ENCODE measurements at places on chromosomes 11 and 22.

DNA sequence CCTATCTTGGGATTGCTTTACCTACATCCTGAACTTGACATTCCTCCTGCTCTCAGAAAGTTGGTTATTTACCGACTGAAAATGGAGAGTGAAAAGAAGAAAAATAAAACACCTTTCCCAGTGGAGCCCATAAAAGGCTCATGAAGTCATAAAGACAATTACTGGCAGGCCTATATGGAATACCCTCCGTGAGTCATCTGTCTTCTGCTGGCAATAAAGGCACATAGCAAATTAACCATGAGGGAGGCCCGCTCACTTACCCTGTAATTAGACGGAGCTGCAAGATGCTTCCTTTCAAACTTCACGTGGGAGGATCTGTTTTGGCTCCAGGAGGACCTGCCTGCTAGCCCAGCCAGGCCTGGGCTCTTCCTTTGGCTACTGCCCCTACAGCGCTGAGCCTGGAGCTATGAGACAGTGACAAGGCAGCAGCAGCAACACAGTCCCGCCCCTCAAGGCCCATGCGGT, 540.4 kb downstream of the BUD13 start:
- DNase-seq = peak; percentile 30

- no peak for DNase-seq
Measured at GRCh38 chr11:114847306-114847975, 169.1 kb downstream of the NXPE2 start.

GRCh38 chr11:78684377-78684776, 109.7 kb upstream of the NARS2 start:
- DNase-seq = no peak

DNA sequence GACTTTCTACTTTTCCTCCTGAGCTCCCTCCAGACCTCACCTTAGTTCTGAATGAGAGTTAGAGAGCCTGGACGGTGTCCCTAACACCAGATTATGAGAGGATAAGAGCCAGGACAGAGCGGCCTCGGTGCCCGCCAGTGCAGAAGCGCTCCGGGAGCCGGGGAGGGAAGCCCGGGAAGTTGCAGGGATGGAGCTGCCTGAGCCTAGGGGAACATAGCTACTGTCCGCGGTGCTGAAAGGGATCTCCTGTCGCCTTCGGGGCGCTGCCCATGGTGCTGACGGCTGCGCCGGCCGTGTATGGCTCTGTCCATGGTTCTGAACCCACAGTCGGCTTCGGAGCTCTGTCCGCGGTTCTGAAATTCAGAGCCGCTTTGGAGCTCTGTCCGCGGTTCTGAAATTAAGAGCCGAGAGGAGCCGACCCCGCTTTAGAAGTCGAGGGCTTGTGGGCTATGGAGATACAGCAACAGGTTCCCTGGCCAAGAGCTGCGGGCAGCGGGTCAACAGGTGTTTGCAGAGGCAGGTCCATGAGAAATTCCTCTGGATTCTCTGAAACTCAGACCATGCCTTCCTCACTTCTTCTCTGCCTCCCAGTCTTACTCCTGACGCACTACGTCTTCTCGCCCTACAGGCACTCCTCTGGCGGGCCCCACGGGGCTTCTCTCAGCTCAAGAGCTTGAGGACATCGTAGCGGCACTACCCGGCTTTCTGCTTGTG, 814 bp downstream of the NPAS4 start:
- peak; percentile 87 for DNase-seq

GRCh38 chr11:124748481-124749343, 3.3 kb downstream of the VSIG2 start:
- DNase-seq = no peak

DNA sequence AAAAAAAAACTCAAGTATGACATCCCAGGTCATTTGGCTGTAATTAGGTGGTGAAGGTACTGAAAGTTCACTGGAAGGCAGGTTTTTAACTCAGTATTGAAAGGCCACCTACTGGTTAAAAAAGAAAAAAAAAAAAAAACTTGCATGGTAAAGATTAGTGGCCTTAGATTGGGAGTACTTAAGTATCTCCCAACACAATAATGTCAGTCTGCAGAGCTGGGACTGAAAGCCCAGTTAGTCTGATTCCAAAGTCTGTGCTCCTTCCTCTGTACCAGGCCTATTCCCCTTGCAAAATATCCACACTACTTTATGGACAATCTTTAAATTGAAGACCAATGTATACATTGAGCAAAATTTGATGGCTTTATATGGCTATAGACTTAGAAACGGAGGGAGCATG, 85.5 kb downstream of the NOX4 start:
- DNase-seq = peak; percentile 18

GRCh38 chr11:58451585-58451984, 9.5 kb upstream of the OR5B12 start:
- DNase-seq = no peak

DNA sequence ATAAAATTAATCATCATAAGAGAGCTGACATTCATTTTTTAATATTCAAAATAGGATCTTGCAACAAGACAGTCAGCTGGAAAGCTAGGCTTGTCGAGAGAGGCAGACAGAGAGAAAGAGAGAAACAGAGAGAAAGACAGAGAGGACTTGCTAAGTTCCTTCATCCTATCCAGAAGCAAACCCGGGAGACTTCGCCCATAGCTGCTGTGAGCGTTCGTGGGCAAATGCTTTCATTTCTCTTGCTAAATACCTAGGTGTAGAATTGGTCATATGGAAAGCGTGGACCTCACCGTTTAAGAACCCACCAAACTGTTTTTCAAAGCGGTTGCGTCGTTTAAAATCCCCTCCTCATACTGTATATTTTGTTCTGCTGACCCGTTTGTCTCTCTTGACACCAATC, 25.3 kb upstream of the KRTAP5-6 start:
- no peak for DNase-seq

- no peak for DNase-seq
Measured at GRCh38 chr11:65502274-65502554, 3.4 kb downstream of the MALAT1 start.

DNA sequence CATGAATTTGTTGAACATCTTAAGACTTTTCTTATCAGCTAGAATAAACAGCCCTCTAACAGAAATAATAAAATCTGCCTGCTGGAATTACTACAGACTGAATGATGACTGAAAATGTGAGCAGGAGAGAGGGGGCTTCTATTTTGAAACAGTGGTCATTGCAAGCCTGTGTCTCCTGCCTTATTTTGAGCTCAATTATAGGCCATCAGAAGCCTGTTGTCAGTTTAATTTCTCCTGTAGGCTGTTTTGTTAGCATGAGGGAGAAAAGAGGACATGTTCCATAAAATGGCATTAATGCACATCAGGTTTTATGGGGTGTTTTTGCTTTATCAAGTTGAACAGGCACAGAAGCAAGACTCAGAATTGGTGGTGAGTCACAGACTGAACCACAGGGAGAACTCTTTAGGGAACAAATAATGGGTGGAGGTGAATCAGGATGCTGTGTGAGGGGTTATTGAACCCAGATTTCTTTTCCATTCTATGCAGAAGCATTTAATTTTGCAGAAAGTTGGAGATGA, 129.1 kb downstream of the PARVA start:
- DNase-seq = peak; percentile 64

DNA sequence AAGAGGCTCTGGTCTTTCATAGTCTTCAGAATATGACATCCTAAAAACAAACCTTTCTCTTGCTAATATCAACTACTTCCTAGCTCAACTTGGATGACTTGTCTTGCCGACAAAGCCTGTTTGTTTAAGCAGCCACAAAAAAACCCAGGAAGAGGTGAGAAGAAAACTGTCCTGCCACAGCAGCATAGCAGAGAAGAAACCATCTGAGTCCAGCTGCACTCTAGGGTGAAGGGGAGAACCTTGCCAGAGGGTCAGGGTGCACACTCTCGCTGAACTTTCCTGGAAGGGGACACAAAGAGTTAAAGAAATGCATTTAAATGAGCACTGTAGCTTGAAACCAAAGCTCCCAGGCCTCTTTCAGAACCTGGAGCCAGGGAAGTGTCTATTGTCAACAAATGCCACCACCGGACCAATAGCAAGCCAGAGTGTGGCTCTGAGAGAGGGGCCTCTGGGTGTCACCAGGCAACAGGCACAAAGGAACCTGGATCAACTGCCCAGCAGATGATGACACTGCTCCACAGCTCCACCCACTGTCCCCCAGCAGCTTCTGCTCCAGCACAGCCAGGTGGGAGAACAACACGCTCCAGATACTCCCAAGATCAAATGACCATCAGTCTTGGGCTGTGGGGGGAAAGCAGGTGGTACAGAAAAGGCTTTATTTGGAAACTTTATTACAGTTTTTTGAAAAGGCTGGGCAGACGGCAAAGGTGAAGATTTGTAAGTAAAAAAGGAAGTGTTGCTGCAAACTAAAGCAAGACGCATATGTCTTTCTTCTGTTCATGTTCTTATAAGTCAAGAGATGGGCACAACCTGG, 105.7 kb downstream of the RASSF10 start:
- no peak for DNase-seq

DNA sequence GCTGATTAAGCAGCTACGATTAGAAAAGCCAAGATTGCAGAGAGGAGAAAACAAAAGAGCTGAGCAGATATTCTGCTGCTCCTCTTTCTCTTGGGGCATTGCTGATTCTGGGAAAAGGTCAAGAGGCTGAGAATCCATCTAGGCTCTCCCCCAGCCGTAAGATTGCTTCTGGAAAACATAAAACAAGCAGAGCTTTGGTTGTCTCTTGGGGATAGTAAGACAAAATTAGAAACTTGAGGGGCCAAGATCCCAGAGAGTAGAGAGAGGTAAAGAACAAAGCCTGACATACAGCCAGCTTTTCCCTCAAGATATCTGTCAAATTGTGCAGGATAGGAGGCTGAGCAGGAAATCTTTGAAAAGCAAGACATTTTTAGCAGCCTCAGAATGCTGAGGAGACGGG, 158.2 kb downstream of the TTC28 start:
- DNase-seq = no peak

- DNase-seq = peak; percentile 55
Measured at GRCh38 chr11:123020968-123021367, 39.3 kb upstream of the BSX start.

GRCh38 chr11:77710358-77710757, 72.8 kb upstream of the CLNS1A start:
- DNase-seq = no peak

GRCh38 chr11:111526501-111526900, 11.9 kb downstream of the HOATZ start:
- DNase-seq = peak; percentile 75

GRCh38 chr22:40719599-40719998, 40.3 kb downstream of the MCHR1 start:
- DNase-seq = no peak

- peak; percentile 53 for DNase-seq
Measured at GRCh38 chr11:104946907-104947306, 21.5 kb downstream of the CASP4 start.

DNA sequence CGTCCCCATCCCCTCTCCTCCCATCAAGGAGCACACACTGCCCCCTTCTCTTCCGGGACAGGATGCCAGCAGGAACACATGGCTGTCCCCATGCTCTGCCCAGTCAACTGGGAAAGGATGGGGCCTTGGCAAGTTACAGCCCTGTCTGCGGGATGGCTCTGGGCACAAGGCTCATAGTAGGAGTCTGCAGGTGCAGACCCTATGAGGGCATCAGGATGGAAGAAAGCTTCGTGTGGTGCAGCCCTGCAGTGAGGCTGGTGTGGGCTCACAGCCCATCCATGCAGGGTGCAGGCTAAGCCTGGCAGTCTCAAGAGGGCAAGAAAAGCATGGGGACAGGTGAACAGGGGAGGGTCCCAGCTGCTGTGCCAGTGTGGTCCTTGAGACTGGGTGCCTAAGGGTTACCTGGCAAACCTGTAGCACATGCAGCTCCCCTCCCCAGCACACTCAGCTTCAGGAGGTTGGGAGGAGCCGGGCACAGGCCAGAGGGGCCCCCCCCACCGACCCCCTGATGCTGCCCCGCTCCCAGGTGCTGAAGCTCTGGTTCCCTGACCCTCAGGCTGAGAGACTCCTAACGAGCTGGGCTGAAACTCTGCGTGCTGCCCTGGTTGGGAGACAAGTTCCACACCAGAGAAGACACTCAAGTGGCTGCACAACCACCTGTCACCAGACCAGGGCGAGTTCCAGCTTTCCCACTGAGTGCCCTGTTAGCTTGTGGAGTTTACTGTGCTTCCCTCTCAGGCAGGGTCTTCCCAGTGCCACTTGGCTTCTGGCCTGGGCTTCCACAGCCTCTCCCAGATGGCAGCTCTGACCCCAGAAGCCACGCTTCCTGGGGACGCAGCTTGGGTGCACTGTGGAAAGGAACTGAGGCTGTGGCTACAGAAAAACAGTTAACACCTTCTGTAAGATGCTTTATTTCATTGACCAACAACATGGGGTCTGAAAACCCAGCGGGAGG, 3.3 kb upstream of the SCARF2 start:
- no peak for DNase-seq

DNA sequence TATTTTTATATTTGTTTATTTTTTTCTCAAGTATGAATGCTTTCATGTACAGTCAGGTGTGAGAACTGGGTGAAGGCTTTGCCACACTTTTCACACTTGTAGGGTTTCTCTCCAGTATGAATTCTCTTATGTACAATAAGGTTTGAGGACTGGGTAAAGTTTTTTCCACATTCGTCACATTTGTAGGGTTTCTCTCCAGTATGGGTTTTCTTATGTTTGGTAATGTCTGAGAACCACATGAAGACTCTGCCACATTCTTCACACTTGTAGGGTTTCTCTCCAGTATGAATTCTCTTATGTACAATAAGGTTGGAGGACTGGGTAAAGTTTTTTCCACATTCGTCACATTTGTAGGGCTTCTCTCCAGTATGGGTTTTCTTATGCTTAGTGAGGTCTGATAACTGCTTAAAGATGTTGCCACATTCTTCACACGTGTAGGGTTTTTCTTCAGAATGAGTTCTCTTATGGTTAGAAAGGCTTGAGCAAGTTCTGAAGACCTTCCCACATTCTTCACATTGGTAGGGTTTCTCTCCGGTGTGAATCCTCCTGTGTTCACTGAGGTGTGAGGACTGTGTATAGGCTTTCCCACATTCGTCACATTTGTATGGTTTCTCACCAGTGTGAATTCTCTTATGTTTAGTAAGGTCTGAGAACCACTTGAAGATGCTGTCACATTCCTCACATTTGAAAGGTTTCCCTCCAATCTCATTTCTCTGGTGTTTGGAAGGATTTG, 19.7 kb downstream of the ZNF195 start:
- DNase-seq = no peak

DNA sequence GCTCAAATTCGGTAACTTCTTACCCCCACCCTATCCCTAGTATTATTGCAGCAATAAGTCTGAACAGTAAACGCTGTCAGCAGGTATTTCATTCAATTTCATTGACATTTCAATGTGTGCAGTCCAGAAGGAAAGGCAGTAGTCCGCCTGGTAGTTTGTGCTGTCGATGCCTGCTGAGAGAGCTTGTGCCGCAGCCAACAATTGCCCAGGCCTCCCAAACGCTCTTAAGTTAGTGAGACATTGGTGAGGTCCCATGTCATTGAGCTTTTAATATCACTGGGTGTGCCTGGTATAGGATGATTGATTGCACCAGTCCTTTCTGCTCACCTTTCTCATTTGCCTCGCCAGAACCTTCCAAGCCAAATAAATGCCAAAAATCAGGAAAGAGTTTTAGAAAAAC, 28.1 kb downstream of the ALKBH3 start:
- no peak for DNase-seq

- peak; percentile 84 for DNase-seq
Measured at GRCh38 chr11:102047305-102047924, at the start of gene CFAP300. CFAP300 (plus strand) TSS chr11:102047437; CDS start chr11:102047471, 34 bp downstream.

Data from fibroblast of skin of abdomen (primary cell).